ENCODE measurements at places on chromosomes 2 and 18. TPM values are rescaled to one million over a fixed set of nuclear protein-coding genes. Genes with fewer than 3 reads are reported as not detected.

Gene PROKR1
- not detected for polyA plus RNA-seq

Gene HEATR5B
- polyA plus RNA-seq: 11.5 TPM

Gene SERPINB4
- not detected for polyA plus RNA-seq

DNA sequence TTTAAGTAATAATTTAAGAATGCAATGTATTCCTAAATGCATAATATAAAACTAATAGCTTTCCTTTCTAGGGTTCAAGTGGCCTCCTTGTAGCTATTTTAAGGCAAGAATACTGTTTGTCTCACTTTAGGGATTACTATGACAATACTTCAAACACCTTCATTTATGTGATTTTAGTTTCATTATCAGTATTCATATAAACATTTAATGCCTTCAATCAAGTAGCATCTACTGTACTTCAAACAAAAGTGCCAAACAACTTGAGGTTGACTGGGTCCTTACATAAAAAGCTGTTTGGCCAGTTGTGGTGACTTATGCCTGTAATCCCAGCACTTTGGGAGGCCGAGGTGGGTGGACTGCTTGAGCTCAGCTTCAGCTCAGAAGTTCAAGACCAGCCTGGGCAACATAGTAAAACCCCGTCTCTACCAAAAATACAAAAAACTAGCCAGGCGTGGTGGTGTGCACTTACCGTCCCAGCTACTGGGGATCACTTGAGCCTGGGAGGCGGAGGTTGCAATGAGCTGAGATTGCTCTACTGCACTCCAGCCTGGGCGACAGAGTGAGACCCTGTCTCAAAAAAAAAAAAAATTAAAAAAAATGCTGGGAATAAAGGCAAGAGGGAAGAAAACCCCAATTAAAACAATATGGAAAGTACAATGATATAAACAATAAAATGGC lies 9.3 kb downstream of the MEX3C start:
- no peak for DNase-seq

DNA sequence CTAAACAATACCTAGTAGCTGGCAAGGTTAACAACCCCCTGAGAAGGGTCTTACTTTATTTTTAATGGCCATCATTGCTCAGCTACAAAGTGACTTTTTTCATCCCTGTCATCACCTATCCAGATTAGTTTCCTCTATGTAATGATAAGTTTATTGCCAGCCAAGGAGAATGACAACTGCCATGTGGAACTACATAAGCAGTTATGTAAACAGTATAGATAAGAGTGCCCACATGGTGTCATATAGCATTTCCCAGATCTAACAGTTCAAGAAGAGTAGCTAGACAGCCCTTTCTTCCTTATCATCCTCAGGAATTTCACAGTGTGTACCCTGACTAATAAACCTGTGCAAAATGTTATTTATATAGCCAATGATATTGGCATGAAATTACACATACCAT lies 240.2 kb upstream of the PIK3C3 start:
- DNase-seq: no peak

Measured in fibroblast of lung (primary cell).